ENCODE measurements at places on chromosomes 12 and 14.

GRCh38 chr14:30369502-30370180, 189.3 kb upstream of the G2E3 start:
- DNase-seq, result no peak

GRCh38 chr12:102438047-102438826, 42.1 kb downstream of the IGF1 start:
- DNase-seq, result no peak

GRCh38 chr12:116458492-116458891, 100.7 kb upstream of the MAP1LC3B2 start:
- no peak for DNase-seq

DNA sequence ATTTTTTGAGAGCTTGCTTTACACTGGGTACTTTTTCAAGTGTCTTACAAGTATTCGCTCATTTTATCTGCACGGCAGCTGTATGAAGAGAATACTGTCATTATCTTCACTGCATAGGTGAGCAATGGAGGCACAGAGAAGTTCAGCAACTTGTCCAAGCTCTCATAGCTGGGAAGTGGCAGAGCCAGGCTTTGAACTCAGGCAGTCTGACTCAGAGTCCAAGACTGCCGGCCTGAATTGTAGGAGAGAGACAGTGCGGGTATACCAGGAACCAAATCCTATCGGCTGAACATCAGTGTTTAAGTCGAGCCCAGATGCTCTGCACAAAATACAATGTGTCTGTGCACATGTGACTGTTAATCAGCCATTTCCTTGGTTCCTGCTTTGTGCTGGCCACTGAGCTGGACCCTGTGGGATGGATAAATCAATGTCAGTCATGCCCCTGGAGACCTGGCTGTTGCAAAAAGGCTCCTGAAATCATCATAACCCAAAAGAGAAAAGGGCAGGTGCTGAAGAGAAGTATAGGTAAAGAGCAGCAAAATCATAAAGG, 474.6 kb downstream of the DPF3 start:
- DNase-seq, result no peak

DNA sequence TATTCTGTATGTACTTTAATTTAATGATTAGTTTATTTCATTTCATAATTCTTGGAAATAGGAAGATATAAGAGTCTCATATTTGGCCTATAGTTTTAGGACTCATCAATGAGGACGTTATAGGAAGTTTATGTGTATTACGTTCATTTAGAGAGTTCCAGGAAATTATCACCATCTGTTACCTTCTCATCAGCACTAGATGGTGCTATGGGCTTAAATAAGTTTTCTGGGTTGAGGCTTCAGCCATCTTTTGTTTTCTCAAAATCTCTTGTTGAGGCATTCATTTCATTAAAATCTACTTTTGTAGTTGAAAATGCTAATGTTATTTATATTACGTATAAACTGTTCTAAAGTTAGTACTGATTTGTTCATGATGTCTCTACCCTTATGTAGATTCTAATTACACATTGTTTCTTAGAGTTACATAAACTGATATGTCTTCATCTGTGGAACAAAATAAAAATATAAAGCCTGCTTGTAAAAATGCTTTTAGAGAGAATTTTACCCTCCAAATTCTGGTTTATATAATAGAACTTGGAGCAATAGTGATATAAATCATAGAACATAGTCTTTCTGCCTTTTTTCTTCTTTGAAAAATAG, 89.2 kb downstream of the CFAP54 start:
- DNase-seq, result peak; percentile 14

DNA sequence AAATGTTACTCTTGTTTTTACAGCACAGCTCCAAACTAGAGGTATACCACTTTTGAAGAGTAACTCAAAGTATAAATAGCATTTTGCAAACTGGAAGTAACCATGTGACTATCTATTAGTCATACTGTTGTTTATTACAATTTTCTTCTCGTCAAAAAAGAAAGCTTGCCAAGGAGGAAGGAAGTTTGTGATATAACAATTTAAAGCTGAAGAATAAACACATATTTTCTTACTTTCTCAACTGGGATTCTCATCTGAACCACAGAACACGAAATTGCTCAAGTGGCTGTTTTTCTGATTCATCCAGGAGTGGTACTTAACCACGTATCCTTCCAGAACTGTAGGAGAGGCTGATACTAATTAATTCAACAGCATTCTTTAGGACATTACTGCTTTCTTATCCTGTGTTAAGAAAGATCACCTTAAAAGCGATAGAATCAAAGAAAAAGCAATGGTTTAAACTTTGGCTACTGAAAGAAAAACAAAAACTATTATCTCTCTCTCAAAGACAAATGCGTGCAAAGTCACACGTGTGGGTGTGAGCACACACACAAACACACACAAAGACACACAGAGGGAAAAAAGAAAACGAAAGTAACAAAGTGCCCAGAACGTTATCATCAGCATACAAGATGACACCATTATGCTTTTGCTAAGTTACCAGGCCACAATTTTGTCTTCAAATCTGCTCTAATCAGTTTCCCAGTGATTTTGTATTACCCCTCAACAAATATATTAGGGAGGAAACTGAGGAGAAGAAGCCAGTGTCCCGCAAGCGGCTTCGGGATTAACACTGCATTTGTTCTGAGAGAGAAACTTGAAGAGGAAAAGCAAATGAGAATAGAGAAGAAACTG, at the start of gene CLEC2B:
CLEC2B (minus strand) TSS at position 48 of the 855 bp plus-strand sequence.
- no peak for DNase-seq

DNA sequence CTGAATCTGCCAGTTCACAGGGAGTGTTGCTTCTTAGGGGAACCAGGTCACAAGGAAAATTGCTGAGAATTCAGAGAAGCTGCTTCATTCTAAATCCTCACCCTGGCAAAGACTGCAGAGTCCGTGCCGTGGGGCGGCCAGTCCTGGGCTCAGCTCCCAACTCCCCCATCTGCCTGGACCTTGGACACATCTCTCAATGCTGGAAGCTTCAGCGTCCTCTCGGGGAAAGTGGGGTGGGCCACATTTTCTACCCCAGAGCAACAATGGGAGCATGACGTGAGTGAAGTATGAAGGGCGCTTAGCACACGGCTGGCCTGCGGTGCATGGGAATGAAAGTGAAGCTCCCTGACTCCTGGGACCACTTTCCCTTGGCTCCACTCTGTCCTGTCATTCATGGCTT, 31.2 kb downstream of the HVCN1 start:
- no peak for DNase-seq

GRCh38 chr14:36654794-36655381, 6.8 kb upstream of the PAX9 start:
- DNase-seq, result no peak

DNA sequence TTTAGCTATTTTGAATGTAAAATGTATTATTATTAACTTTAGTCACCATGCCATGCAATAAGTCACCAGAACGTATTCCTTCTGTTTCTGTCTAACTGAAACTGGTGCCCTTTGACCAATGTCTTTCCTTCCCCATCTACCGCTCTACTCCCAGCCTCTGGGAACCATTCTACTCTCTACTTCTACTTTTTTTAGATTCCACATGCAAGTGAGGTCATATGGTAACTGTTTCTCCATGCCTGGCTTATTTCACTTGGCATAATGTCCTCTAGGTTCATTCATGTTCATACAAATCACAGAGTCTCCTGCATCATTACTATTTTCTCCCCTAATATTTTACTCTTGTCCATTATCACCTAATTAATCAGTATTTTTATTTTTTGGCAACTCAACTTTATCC, 160.1 kb downstream of the TMX1 start:
- DNase-seq, result no peak

DNA sequence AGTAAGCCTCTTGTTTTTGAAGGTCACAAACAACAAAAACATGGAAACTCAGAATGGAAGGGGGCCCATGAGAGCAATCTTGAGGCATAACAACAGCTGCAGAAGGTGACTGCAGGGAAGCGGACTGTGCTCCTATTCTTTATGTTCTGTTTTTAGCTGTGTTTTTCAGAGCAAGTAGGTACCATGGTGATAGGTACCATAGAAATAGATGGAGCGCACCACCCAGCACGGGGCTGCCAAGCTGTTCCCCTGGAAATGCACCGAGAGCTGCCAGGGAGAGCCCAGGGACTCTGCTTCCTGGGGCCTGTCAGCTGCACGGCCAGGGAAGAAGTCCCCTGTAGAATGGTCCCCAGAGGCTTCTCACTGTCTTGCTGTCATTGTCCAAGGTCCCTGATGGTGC, 32.8 kb downstream of the DGLUCY start:
- DNase-seq, result no peak

GRCh38 chr14:21084998-21085853, 13.2 kb downstream of the ZNF219 start:
- no peak for DNase-seq

DNA sequence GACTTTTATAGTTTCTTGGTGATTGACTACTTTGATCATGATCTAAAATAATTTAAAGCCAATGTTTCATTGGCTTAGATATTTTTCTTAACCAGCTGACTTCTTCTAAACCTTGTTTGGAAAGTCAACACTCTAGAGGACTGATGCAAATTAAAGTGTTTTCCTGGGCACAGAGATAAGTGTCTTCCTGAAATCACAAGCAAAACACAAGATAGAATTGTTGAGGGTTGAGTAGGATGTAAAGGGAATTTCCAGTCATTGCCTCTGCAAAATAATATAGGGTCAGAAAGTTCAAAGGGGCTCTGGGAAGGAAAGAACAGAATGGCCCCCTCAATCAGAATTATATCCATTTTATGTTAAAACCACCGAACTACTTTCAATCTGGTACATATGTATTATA, 156.3 kb upstream of the LRIG3 start:
- DNase-seq, result no peak

DNA sequence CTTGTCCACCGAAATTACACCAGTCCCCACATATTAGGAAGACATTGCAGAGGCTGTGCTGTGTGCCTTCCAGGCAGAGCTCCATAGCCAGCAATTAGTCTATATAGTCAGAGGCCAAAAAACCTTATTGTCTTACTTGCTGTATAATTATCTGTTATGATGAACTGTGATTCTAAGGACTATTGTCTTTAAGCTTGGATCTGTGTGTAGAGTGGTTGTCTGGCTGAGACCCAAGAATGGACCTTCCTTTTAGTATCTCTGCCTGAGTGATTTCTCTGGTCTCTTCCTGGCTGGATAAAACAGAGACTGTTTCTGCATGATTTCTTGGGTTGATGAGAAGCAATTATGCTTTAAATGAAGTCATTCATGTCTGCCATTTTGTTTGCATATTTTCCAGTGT, 465.3 kb downstream of the PRKD1 start:
- peak; percentile 64 for DNase-seq

DNA sequence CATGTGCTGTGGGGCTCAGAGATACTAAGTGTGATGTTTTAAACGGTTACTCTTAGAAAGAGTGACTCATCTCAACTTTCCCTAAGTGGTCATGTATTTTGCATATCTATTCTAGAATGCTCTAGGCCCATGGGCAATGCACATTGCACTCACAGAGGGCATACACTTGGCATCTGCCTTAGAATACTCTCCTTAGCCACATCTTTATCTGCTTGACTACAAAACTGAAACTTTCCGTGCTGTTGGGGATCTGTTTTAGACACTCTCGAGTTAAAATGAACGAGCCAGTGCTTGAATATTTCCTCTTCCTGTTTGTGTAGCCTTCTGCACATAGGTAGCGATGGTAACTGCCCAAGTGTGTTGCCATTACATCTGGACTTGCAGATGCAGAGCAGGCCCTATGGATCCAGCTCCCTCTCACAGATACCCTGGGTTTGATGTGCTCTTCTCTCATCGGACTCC, 180.5 kb downstream of the CAND1 start:
- DNase-seq, result no peak

DNA sequence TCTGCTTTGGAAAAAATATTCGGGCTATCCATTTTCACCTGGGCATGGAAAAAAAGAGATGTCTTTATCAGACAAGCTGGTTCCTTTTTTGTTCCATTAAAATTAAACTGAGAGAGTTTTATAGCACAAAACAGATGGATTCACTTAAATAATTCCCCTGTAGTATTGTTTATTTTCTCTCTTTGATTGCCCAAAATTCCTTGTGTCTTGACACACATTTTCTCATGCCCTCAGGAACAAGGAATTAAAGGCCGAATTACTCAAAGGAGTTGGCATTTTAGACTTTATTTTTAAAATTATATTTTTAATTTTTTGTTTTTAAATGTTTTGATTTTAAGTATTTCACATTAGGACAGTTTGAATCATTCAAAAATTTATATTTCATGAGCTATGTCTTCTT, 69.6 kb upstream of the SLCO1C1 start:
- DNase-seq, result no peak

GRCh38 chr14:88007608-88008007, 2.7 kb downstream of the GPR65 start:
- no peak for DNase-seq

DNA sequence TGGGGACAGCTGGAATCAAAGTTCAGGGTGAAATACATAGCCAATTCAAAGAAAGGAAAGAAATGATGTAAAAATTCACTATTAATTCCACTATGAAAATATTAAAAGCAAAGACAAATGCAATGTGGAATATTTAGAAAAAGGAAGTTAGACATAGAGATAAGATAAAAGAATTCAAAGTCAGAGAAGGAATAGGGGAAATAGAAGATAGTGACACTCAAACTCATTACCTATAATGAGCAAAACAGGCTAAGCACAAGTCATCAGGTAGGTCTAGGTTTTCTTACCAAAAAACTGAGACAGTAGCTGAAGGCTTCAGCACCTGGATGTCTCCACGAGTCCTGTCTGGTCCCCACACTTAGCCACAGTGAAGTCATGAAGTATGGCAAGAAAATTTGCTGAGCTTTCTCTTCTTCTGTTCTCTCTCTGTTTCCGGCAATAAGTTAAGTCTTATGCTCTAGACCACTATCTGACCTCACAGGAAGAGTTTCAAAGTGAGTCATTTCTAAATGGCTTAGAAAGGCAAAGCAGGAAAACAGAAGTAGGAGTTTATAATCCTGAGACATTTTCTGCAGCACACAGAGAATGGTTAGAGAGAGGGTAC, at the start of gene C3AR1:
C3AR1 (minus strand) TSS at position 369 of the 604 bp plus-strand sequence. CDS start 6,174 bp downstream, outside the sequence.
- DNase-seq, result no peak

GRCh38 chr14:51457843-51458562, 193.7 kb upstream of the FRMD6 start:
- no peak for DNase-seq

DNA sequence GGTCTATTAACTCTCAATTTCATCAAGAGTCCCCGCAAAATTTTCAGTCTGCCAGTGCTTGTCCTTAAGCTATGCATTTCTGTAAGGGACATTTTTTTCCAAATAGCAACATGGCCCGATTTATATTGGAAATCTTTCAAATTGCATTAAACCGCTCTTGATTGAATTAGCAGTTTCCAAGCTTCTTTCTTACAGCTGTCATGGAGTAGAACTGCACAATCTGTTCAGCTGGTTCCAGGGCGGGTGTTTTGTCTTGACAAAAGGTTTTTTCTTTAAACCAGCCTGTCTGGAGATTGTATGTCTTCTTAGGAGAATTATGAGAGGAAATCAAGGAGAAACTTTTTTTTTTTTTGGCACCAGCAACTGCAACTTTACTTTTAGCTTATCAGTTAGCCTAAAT, 185.8 kb downstream of the ALG10B start:
- no peak for DNase-seq

All from NCI-H187 (cell line).